ENCODE measurements at places on chromosomes 6 and 20. TPM values are rescaled to one million over a fixed set of nuclear protein-coding genes. Genes with fewer than 3 reads are reported as not detected.

BTNL2 gene
- not detected for total RNA-seq

- no peaks in the 10 kb centered on the region for H3K27me3 ChIP-seq
- no peaks in the 10 kb centered on the region for H3K36me3 ChIP-seq
- no peak for DNase-seq
- H3K4me3 ChIP-seq: peak overlapping the region; percentile 3
- H3K4me1 ChIP-seq: peaks cover 44% of the 10 kb centered on the region
- peak overlapping the region; percentile 59 for H3K27ac ChIP-seq
These were observed 25.3 kb downstream of the ACSS1 start for GRCh38 chr20:25032478-25033264.

DNA sequence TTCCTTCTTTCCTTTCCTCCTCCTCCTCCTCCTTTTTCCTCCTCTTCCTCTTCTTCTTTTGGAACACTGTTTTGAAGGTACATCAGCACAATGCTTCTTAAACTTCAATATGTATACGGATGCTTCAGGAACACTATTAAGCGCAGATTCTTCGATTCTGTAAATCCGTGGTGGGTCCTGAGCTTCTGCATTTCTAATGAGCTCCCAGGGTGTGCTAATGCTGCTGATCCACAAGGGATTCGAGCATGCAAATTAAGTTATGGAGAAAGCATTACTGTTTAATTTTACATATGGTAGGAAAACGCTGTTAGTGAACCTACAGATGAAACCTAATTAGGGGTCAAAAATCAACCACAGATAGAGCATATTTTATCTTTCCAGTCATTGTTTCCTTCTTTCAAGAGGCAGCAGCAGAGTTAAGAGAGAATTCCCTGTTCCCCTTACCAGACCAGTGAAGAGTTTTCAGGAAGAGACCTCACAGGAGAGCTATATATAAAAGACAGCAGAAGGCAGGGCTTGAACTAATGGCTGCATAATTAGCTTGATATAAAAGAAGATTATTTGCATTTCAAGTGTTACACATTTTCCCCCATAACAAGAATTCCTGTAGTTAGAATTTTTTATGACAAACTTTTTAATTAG, 47.2 kb downstream of the KIF13A start:
- H3K27ac ChIP-seq: no peak overlapping the region
- H3K4me1 ChIP-seq: peaks cover 44% of the 10 kb centered on the region
- H3K27me3 ChIP-seq: no peaks in the 10 kb centered on the region
- no peak for DNase-seq
- H3K4me3 ChIP-seq: no peak overlapping the region

GRCh38 chr6:144696610-144697368, 411.7 kb downstream of the UTRN start:
- no peak overlapping the region for H3K27ac ChIP-seq
- DNase-seq: no peak
- H3K27me3 ChIP-seq: no peaks in the 10 kb centered on the region
- no peak overlapping the region for H3K4me3 ChIP-seq
- peaks cover 3% of the 10 kb centered on the region for H3K36me3 ChIP-seq
- H3K4me1 ChIP-seq: no peaks in the 10 kb centered on the region

DNA sequence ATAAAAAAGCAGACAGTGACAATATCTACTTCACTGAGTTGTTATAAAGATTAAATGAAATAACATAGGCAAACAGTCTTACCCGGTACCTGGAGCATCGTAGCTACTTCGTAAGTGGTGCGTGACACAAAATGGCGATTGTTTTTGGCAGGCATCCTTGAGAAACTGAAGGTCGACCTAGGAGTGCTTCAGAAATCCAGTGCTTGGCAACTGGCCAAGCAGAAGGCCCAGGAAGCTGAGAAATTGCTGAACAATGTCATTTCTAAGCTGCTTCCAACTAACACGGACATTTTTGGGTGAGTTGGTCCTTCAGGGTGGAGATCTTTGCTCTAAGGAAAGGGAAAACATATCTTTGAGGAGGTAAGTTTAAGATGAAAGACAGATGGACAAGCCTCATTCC, 4.8 kb downstream of the BPIFA2 start:
- no peaks in the 10 kb centered on the region for H3K36me3 ChIP-seq
- H3K4me3 ChIP-seq: no peak overlapping the region
- no peak for DNase-seq
- H3K27ac ChIP-seq: no peak overlapping the region

DNA sequence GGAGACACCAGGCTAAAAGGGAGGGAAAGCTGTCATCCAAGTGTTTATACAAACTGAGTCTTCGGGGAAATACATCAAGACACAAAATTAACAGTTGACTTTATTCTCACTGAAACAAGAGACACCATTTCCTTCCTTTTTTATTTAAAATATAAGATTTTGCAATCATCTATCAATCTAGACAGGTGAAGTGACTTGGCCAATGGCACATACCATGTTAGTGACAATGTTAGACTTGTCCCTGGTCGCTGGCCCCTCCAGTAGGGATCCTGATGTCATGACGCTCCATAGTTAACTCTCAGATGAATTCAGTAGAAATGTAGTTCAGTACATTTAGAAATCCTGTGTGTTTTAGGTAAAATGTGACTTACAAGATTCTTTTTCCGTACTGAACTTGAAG, 2.9 kb downstream of the SASH1 start:
- no peaks in the 10 kb centered on the region for H3K27me3 ChIP-seq
- peak overlapping the region; percentile 65 for H3K4me3 ChIP-seq
- no peak for DNase-seq
- H3K27ac ChIP-seq: peak overlapping the region; percentile 79
- no peaks in the 10 kb centered on the region for H3K36me3 ChIP-seq

DNA sequence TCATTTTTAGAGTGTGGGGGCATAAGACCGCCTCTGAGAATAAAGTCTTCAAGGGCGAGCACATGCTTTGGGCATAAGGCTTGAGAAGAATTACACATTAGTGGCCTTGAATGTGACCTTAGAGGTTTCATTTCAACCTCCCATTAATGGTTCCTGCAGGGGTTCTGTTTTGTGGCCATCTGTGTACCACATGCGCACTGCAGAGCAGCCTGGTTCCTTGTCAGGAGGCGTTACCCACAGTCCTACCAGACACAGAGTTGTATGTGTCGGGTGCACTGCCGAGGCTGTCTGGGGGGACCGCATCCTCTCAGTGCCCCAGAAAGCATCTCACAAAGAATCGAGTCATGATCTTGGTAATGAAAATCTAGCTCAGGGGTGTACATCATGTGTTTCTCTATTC, 115.7 kb downstream of the B3GAT2 start:
- H3K4me1 ChIP-seq: peaks cover 11% of the 10 kb centered on the region
- H3K36me3 ChIP-seq: no peaks in the 10 kb centered on the region
- DNase-seq: no peak
- no peaks in the 10 kb centered on the region for H3K27me3 ChIP-seq
- H3K4me3 ChIP-seq: no peak overlapping the region
- H3K27ac ChIP-seq: no peak overlapping the region

- H3K27me3 ChIP-seq: no peaks in the 10 kb centered on the region
- no peak for DNase-seq
- no peaks in the 10 kb centered on the region for H3K36me3 ChIP-seq
- H3K4me1 ChIP-seq: no peaks in the 10 kb centered on the region
- no peak overlapping the region for H3K4me3 ChIP-seq
- no peak overlapping the region for H3K27ac ChIP-seq
These were observed 14.8 kb downstream of the ADGRF1 start for GRCh38 chr6:47027315-47027714.

DNA sequence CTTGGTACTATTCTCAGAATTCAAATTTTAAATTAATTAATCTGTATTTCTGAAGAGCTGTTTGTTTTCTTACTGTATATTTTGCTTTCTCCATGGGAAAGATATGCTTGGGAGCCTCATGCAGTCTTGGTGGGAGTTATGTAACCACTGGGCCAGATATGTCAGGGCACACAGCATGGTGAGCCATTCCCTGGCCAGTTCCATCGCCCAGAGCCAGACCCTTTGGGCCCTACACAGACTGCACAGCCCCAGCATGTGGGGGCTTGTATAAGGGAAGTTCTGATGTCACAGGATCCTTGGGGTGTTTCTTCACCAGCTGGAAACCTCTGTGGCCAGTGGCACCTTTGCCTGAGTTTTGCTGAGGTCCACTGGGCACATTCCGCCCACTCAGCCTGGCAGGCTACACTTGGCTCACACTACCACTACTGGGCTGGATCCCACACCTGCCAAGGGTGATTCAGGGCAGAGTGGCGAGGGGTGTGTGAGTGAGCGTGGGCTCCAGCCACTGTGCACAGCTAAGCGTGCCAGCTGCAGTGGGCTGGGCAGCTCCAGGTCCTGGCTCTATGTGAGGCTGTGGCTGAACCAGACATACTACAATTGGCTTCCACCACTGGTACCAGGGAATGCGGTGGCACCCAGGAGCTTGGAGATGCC, 293.5 kb downstream of the ARHGAP18 start:
- H3K36me3 ChIP-seq: no peaks in the 10 kb centered on the region
- H3K4me3 ChIP-seq: no peak overlapping the region
- H3K4me1 ChIP-seq: no peaks in the 10 kb centered on the region
- H3K27ac ChIP-seq: no peak overlapping the region
- DNase-seq: no peak
- H3K27me3 ChIP-seq: no peaks in the 10 kb centered on the region

BHLHE23 gene
- not detected for total RNA-seq

- H3K27ac ChIP-seq: no peak overlapping the region
- no peak overlapping the region for H3K4me3 ChIP-seq
- DNase-seq: no peak
- H3K36me3 ChIP-seq: no peaks in the 10 kb centered on the region
These were observed 521.2 kb upstream of the IMPG1 start for GRCh38 chr6:76593668-76594067.

- no peak for DNase-seq
- H3K4me3 ChIP-seq: no peak overlapping the region
- H3K4me1 ChIP-seq: no peaks in the 10 kb centered on the region
- no peaks in the 10 kb centered on the region for H3K36me3 ChIP-seq
- H3K27ac ChIP-seq: no peak overlapping the region
- no peaks in the 10 kb centered on the region for H3K27me3 ChIP-seq
These were observed 258.8 kb downstream of the ARHGAP18 start for GRCh38 chr6:129451187-129451586.

DNA sequence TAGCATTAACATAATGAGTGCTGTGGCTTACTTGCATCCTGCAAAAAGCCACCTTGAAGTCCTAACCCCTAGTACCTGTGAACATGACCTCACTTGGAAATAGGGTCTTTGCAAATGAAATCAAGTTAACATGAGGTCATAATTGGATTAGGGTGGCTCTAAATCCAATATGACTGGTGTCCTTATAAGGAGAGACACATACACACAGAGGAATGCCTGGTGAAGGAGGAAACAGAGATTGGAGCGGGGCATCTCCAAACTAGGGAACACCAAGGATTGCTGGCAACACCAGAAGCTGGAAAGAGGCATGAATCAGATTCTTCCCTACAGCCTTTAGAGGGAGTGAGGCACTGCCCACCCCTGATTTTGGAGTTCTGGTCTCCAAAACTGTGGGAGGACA, 17.6 kb upstream of the RPS6KA2 start:
- no peaks in the 10 kb centered on the region for H3K36me3 ChIP-seq
- peaks cover 6% of the 10 kb centered on the region for H3K4me1 ChIP-seq
- DNase-seq: no peak
- H3K27ac ChIP-seq: no peak overlapping the region

MTHFD1L gene
- total RNA-seq: 0.35 TPM

ANGPT4 gene
- 0.04 TPM for total RNA-seq

DNA sequence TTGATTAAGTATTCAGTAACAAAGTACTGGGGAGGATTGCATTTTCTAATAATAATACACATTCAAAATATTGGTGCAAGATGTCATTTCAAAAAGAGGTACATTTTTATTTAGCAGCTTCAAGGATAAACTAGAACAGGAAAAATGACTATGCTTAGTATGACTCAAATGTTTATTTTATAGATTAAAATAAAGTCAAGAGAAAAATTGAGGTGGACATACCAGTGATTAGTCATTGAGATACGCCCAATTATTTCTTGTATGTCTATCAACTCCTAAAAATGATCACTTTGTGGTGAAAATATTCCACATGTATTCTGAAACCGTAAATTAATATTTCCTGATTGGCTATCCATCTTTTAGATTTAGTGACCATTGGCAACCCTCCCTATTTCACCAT, 96.7 kb downstream of the PHF3 start:
- no peaks in the 10 kb centered on the region for H3K4me1 ChIP-seq
- H3K27me3 ChIP-seq: no peaks in the 10 kb centered on the region
- no peak for DNase-seq
- H3K27ac ChIP-seq: no peak overlapping the region

- no peak for DNase-seq
- no peaks in the 10 kb centered on the region for H3K36me3 ChIP-seq
- no peaks in the 10 kb centered on the region for H3K27me3 ChIP-seq
- no peaks in the 10 kb centered on the region for H3K4me1 ChIP-seq
These were observed 10.3 kb downstream of the ELOVL2 start for GRCh38 chr6:11033825-11034224.

DNA sequence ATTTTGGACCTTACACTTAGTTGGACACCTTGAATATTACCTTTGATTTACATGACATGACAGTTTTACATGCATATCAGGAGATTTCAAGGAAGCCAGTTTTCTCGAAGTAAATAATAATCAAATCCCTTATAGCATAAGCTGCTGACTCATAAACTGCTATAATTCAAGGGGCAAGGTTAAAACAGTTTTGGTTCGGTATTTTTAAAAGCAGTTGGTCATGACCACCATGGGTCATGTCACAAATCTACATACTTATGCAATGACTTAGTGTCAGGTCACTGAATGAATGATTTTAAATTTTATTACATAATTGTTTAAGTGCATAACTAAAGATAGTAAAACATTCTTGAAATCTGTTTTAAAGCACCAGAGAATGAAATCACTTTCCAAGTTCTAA, 158.0 kb downstream of the DST start:
- H3K27me3 ChIP-seq: no peaks in the 10 kb centered on the region
- H3K27ac ChIP-seq: no peak overlapping the region
- H3K4me3 ChIP-seq: no peak overlapping the region
- H3K36me3 ChIP-seq: peaks cover 5% of the 10 kb centered on the region
- DNase-seq: no peak

DNA sequence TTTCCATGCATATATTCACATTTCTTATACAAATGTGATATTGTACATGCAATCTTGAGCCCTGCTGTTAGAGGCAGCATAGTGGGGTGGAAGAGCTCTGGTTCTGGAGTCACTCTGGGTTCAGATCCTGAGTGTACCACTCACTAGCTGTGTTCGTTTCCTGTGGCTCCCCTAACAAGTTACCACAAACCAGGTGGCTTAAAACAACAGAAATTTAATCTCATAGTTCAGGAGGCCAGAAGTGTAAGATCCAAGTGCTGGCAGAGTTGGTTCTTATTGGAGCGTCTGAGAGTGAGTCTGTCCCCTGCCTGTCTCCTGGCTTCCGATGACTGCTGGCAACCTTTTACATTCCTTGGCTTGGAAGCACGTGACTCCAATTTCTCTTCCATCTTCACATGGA, 115.6 kb downstream of the MAP3K7 start:
- no peaks in the 10 kb centered on the region for H3K27me3 ChIP-seq
- peak overlapping the region; percentile 80 for H3K27ac ChIP-seq
- no peaks in the 10 kb centered on the region for H3K36me3 ChIP-seq
- no peak overlapping the region for H3K4me3 ChIP-seq
- peaks cover 3% of the 10 kb centered on the region for H3K4me1 ChIP-seq
- peak; percentile 65 for DNase-seq
